NCI-H187 (cell line): ENCODE measurements at places on chromosomes 5 and 9.

DNA sequence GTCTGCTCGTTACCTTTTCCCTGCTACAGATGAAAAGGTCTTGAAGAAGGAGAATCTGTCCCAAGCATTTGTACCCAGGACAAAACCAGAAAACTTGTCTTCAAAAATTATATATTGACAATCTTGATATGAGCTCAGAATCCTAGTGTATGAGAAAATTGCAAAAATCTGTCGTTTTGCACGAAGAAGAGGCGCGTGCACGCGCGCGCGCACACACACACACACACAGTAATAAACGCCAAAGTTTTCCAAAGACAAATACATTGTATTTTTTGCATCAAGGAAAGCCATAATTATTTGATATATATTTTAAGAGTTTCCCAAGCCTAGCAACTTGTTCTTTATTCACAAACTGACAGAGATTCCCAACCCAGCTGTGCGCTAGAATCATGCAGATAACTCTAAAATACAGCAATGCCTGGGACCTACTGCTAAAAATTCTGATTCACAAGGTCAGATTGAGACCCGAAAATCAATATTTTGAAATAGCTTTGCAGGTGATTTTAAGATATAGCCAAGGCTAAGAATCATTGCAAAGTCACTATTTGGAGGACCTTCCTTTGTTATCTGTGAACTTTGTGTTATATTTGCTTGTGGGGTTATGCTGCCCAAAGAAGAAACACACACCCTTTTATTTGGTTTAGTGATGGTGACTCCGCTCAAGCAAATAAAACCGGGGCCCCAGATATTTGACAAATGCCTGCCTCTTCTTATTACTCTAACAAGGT lies 1287.7 kb upstream of the CDH6 start:
- no peak for DNase-seq

GRCh38 chr5:152470167-152470566 lies 65.1 kb upstream of the NMUR2 start:
- no peak for DNase-seq

GRCh38 chr9:120336021-120336752 lies 243.8 kb downstream of the CDK5RAP2 start:
- DNase-seq = no peak

- no peak for DNase-seq
These were observed 148.5 kb upstream of the PUM3 start for GRCh38 chr9:2992427-2992826.

- DNase-seq = no peak
These were observed 127.4 kb upstream of the ATP10B start for GRCh38 chr5:160979385-160979784.

GRCh38 chr5:126656401-126657007 lies 55.8 kb downstream of the PHAX start:
- DNase-seq = no peak

DNA sequence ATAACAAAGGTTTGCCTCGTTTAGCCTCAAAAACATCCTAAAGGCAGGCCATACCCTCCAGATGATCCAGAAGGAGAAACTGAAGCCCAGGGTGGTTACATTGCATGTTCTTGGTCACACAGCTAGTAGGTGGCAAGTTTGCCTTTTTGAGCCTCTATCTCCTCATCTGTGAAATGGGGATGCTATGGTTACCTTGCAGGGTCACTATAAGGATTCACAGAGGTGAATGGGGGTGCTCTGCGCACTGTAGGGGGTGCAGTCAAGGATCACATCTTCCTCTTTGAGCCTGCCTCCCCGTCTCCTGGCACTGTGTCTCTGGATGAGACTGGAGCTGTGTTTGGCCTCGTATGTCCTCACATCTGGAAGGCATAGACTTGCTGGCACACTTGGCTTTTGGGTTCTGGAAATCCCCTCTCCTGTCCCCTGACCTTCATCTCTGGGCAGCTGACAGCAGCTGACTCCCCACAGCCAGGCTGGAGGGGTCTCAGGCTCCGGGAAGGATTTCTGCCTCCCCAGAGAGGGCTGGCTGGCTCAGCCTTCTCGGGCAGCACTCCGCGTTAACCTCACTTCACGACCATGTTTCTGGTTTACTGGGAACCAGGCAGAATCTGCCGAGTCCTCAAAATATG lies 167.7 kb downstream of the RGS3 start:
- no peak for DNase-seq

DNA sequence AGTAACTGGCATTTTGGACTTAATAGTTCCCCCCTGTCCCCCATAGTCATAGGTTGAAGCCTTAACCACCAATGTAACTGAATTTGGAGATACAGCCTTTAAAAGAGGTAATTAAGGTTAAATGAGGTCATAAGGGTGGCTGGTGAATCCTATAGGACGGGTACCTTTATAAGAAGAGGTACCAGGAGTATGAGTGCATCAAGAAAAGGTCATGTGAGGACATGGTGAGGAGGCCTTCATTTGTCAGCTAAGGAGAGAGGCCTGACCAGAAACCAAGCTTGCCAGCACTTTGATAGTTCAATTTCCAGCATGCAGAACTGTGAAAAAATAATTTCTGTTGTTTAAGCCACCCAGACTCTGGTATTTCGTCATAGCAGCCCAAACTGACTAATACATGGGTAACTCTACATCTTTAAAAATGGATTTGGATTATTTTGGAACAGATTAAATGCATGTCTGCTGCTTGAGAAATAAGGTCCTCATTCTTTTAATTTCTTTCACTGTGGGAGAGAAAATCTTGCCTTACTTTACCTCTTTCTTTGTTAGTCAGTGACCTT lies 9.7 kb downstream of the RASA1 start:
- DNase-seq = no peak

GRCh38 chr5:160492565-160492964 lies 70.9 kb downstream of the PTTG1 start:
- no peak for DNase-seq

DNA sequence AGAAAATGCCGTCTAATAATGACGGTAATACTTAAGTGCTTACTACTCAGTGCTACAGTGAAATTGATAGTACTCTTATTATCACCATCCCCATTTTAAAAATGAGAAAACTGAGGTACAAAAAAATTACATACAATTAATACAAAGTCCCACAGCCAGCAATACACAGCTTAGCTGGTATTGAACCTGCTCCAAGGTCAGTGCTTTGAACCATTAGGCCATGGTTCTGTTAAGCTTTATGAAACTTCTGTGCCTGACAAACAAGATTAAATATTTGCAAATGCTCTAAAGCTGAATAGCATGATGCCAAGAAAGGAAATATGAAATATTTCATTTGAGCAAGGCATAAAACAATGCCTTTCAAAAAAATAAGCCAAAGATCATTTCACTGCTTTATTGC lies 357.2 kb downstream of the ARRDC3 start:
- DNase-seq = no peak

DNA sequence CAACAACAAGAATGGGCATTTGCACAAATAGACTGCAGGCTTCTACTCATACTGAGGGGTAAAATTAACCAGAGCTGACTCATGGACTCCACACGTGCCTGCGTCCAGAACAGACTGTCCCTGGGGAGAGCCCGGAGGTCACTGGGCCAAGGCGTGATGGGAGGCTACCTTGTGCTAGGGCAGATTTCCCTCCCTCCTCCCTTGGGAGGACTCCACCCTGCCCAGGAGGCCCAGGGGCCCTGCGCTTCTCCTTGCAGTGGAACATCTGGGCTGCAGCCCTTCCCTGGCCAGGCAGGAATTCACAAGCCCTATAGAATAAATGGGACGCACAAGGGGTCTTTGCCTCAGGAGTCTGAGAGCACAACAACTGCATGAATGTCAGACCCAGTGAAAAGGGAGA lies 35.6 kb downstream of the IRX2 start:
- DNase-seq = no peak

DNA sequence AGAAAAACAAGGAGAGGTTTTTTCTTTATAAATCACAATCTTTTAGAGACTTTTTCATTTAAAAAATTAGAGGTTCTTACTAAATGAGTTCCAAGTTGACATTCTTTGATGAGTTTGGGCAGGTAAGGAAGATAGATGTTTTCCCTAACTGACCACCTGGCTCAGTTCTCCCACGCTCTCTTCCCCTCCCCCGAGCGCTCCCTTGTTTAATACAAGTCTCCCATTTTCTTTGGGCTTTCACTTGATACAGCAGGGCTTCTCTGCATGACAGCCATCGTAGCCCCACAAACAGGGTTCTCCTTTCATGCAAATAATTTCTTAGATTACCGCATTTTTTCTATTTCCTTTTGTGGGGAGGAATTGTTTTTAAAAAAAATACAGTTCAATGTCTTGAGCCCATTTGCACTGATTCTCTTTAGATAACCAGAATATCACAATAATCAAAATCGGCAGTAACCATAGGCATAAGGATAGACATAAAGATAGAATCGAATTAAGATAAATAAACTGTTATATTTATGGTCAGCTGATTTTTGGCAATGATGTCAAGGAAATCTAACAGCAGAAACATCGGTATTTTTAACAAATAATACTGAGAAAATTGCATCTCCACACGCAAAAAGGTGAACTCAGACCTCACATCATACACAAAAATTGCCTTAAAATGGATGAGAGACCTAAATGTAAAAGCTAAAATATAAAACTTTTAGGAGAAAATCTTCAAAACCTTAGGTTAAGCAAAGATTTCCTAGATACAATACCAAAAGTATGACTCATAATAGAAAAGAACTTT lies 325.4 kb downstream of the PIK3R1 start:
- DNase-seq = no peak

- DNase-seq = no peak
These were observed 9.0 kb upstream of the PHF2 start for GRCh38 chr9:93567271-93567959.

- DNase-seq = no peak
These were observed 303.6 kb downstream of the PIK3R1 start for GRCh38 chr5:68519143-68519542.

DNA sequence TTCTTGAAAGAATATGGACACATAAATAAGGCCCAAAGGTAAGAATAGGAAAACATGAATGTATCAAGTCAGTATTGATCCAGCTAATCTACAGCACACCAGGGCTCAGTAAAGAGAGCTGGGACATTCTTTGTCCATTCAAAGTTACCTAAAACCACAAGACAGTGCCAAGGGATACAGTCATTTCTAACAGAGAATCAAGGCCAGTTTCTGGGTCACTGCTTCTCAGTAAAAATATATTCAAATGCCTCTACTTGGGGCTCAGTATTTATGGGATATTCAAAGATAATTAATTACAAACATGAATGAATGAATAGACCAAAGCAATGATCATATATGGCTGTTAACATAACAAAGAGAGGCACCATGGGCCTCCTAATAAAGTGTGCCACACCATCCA lies 34.9 kb downstream of the MTMR12 start:
- DNase-seq = no peak

DNA sequence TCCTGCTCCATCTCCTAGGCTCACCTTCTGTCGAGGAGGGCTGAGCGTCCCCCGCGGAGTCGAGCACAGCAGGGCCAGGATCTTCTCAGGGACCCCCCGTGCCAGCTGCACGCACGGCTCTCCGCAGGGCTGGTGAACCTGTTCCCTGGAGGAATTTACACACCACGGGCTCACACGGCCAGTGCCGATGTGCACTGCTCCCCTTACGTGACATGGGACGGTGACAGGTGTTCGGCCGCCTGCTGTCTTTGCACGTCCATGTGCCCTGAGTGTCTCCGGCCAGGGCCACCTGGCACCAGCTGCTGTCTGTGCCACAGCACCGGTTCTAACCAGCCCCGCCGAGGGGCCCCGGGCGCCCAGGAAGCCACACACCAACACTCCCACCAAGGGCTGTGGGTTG lies 8.7 kb upstream of the AGPAT2 start:
- no peak for DNase-seq

GRCh38 chr9:18488886-18489285 lies 14.9 kb downstream of the ADAMTSL1 start:
- DNase-seq = no peak

DNA sequence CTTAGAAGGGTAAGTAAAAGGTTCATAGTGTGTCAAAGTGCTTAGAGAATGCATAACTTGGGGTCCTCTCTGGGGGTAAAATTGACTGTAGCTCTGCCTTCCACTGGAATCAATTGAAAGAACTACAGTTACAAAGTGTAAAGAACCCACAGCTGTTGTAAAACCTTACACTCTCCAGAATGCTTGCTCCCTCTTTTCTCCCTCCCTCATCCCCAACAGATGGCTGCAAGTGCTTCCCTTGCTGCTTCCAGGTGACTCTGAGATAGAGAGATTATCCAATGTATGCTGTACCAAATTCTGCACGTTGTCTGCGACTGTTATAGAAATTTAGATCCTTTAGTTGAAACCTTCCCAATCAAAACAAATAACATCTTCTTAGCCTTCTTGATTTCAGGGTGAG lies 126.0 kb downstream of the STK32A start:
- no peak for DNase-seq

DNA sequence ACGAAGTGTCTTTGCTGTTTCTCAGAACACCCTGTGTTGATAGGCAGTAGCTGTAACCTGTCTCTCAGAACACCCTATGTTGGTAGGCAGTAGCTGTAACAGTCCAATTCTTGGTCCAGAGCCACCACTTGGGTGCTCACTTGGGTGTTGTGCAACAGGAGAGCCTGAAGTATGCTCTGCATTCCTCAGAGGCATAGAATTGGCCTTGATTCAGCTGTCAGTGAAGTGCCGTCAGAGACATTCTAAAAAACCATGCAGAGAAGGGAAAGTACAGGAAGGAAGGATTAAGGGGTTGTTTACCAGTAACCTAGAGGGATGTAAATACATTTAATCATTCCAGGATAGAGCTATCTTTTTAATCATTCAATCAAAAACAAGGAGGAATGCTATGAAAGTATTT lies 231.2 kb downstream of the ARRDC3 start:
- no peak for DNase-seq

- DNase-seq = no peak
These were observed 55.2 kb upstream of the AFAP1L1 start for GRCh38 chr5:149216496-149216895.

DNA sequence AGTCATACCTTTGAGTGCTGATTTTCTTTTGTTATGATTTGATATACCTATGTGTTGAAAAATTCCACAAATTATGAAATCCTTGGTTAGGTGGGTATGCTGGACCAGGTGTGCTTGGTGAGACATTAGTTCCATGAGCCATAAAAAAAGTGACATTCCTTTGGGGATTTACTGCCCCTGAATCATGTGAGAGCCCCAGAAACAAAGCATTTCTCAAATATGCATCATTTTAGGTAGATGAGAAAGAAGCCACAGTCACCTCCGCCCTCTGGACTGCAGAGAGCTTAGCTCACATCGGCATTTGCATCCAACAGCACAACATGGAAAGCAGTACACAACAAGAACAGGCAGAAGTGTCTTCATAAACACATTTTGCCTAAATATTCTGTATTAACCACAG lies 55.3 kb downstream of the DAP start:
- no peak for DNase-seq

DNA sequence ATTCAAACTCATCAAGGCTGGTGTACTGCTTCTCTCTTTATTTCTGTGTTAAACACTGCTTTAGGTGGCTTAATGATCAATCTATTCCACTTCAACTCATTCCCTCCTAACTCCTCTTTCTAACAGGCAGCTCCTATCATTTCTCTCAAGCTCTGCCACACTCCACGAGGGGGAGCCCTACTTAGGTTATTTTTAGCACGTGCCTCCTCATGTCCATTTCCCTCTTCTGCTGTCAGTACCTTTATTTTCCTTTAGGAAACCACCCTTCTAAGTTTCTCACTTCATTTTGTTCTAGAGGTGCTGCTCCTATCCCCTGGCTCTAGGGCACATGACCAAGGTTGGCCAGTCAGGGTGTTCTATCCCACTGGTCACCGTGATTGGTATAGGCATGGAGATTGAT lies 6.7 kb upstream of the BRINP1 start:
- no peak for DNase-seq

GRCh38 chr5:21121213-21121612 lies 1133.2 kb upstream of the CDH18 start:
- no peak for DNase-seq
